HL-60 (cell line): ENCODE measurements at places on chromosomes 3 and 15.

DNA sequence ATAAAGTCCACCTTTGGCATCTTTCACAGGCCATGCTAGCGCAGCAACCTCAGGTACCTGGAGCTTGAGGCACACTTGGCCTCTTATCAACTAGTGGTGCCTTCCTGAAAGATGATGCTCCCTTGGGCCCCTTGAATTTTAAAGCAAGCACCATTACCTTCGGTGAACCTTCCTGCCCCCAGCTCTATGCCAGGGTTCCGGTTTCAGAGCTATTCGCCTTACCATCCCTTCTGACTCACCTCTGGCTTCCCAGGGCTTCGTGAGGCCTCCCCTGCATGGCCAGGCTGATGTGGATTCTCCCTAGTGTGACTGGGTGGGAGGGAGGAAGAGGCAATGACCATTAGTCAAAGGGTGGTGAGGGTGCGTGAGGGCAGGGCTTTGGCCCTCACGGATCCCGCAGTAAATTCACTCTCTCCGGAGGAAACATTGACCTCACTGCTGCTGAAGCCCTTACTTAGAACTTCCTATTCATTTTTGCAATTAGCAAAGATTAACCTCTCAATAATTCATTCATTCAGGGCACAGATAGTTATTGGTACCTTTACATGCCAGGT is 16.3 kb downstream of the BHLHE40 start:
- no peak for DNase-seq

- DNase-seq = no peak
These were observed 34.1 kb downstream of the RAB8B start for GRCh38 chr15:63223463-63223862.

- DNase-seq = no peak
These were observed 29.1 kb upstream of the P4HTM start for GRCh38 chr3:48960841-48961413.

GRCh38 chr3:140092848-140093536 is 158.0 kb downstream of the CLSTN2 start:
- no peak for DNase-seq

- DNase-seq = peak; percentile 22
These were observed 38.6 kb downstream of the MGA start for GRCh38 chr15:41698779-41699178.
